ENCODE measurements at places on chromosomes 7 and 10.

GRCh38 chr10:31490858-31491504 is 172.0 kb downstream of the ZEB1 start:
- DNase-seq = no peak

GRCh38 chr10:84243759-84244158 is 1.1 kb upstream of the RGR start:
- no peak for DNase-seq

GRCh38 chr10:132326925-132327324 is 5.1 kb upstream of the LRRC27 start:
- DNase-seq = no peak

DNA sequence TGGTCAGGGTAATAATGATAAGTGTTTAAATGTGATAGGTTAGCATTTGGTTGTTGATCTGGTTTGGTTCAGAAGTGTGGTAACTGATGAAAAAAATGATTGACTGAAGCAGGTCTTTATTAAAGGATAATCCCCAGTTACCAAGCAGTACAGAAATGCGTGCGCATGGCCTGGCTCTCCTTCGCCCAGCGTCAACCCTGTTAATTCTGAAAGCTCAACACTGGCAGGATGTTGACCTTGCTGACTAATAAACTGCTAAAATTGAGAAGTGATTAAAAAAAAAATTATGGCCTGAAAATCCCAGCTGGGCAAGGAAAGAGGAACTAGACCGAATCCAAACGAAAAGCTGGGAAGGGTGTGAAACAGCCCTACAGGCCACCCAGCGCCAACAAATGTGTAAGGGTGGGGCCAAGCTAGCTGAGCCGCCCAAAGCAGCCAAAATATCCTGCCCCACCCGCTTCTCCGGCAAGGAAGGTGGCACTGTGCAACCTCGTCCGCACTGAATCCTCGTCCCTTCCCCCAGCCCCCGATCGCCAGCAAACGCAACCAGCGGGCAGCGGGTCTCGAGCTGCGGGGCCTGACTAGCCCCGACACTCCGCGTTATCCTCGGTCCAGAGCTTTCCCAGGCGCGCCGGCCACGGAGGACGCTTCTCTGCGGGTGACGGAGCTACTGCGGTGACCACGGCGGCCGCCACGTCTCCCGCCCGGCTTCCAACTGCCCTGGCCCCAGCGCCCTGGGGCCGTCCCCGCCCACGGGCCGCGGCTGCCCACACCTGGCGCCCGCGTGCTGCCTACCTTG is 561 bp downstream of the SHTN1 start:
- peak; percentile 45 for DNase-seq

GRCh38 chr7:105896407-105896911 is 20.1 kb upstream of the ATXN7L1 start:
- DNase-seq = no peak

- no peak for DNase-seq
Measured at GRCh38 chr10:114743521-114744231, 77.9 kb upstream of the FHIP2A start.

- DNase-seq = no peak
Measured at GRCh38 chr7:22277375-22277774, 79.6 kb downstream of the RAPGEF5 start.

- no peak for DNase-seq
Measured at GRCh38 chr7:6653071-6654003, 16.2 kb downstream of the ZNF316 start.

DNA sequence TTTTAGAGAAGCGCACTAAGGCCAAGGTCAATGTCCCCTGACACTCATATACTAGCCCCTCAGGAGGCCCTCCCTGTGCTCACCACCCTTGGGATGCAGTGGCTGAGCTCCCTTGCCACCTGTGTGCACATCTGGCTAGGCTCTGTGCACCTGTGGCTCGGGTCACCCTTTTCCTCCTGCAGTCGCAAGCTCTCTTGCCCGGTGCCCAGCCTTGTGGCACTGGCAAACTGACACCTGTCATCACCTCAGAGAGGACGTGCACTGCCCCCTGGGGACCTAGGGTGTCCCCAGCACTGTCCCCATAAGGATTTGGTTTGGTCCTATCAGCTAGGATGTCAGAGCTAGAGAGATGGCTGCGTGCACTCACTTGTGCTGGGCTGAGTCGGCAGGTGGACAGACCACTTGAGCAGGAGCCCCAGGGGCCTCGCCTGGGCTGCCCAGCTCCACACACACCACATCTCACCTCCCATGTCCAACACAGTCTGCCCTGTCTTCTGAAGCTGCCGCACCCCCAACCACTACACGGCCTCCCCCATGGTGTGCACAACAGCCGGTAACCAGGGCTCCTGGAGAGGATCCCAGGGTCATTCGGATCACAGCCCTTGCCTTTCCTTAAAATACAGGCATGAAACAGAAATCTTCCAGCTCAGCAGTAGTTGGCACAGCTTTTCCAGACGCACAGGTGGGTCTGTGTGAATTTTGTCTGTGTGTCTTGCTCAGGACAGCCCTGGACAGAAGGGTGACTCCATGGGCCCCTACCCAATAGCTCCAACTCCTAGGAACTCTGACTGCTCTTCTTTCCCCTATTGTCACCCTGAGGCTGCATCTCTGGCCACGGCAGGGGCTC is 111.0 kb downstream of the GRID1 start:
- no peak for DNase-seq

DNA sequence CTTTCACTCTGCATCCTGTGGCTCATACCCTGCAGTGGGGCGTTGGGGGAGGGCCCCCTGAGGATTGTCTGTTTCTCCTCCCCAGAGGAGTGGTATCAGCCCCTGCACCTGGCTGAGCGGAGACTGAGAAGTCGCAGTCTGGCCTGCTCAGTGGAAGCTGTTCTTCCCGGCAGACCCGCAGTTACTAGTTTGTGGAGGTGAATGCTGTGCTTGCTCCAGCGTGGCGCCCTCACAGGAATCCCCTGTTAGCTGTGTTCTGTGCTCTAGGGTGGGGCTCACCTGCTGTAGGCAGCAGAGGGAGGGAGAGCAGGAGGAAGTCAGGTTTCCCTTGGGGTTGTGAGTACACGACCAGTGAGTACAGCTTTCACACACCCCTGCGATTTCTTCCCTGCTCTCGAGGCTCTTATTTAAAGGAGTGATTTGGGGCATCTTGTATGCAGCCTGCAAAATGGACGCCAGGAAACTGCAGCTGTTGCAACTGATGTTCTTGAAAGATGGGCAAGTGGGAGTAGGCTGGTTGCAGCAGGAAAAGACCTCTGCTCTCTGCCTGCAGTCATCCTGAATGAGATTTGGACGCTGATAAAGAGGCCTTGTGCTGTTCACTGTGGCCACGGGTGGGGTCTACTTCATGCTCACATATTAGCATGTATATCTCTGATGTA is 66.4 kb downstream of the HK1 start:
- peak; percentile 50 for DNase-seq

DNA sequence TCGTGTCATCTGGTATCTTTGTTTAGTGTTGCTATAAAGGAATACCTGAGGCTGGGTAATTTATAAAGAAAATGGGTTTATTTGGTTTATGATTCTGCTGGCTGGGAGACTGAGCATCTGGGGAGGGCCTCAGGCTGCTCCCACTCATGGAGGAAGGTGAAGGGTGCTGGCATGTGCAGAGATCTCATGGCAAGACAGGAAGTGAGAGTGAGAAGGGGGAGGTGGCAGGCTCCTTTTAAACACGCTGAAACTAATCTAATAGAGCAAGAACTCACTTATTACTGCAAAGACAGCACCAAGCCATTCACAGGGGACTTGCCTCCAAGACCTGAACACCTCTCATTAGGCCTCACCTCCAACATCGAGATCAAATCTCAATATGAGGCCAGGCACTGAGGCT is 11.3 kb downstream of the OIT3 start:
- DNase-seq = no peak

- no peak for DNase-seq
Measured at GRCh38 chr7:36723291-36723690, 1.0 kb downstream of the AOAH start.

- no peak for DNase-seq
Measured at GRCh38 chr10:129637846-129638245, 170.8 kb downstream of the MGMT start.

DNA sequence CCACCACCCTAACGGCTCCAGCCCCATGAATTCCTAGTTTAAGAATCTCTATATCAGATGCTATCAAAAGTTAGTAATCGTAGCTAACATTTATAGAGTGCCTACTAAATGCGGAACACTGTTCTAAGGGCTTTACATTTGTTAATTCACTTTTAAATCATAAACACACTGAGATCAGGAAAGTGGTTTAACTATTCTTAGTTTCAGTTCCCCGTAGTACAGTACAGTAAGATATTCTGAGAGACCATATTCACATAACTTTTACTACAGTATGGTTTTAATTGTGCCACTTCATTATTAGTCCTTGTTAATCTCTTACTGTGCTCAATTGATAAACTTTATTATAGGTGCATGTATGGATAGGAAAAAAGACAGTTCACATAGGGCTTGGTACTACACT is 22.5 kb downstream of the SYPL1 start:
- no peak for DNase-seq

DNA sequence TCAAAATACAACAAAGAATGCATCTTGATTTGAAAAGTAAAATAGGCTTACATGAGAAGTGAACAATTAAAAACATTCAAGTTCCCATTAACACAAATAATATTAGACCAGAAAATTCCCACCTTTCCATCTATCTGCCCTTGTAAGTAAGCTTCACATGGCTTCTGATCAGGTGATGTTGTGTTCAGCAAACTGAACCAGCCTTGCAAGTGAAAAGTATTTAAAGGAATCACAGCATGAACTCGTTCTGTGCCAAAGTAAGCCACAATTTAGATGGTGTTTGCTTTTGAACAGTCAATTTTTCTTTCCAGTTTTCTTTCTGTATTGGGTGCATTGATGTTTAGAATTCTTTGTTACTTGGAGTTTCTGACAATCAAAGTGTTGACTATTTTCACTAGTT is 347.9 kb downstream of the TNS3 start:
- DNase-seq = no peak

All from GM13976 (cell line).